WTC11 (cell line): ENCODE measurements at places on chromosomes 1 and 21.
A peak's percentile ranks its signal among the peaks of the same experiment; 100 is the strongest.

GRCh38 chr1:30285501-30285932, 437.9 kb downstream of the MATN1 start:
- no peak for DNase-seq

DNA sequence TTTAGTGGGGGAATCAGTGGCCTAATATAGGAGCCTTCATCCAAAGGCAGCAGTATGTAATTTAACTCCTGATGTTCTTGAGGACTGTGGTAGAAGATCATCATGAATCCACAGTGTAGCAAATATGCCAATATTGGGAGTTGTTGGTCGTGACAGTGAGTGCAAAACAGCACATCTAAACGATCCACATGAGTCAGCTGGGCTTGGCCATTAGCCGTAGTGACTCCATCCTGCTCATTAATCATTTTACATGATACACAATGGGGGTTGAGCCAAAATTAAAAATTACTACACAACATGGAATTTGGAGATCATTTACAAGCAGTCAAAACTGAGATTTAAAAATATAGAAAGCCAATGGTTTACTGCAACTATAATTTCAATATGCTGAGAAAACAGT, 653.9 kb upstream of the CAMK1G start:
- no peak for DNase-seq

DNA sequence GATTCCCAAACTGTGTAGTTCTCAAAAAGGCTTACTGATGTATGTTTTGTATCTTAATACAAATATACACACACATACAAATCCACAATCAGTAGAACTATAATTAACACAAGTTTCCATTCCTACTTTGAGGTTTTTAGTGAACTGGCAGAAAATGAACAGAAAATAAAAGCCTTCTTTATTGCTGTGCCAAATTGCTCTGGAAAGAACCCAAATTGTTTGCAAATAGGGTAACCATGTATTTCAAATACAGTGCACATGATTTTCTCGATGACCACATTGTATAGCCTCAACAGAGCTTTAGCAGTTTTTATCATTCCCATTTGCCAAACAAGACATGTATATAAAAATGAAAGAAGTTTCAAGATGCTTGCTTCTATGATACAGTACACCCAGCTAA, 173.3 kb downstream of the COL24A1 start:
- no peak for DNase-seq

GRCh38 chr1:216325946-216326345, 97.3 kb downstream of the USH2A start:
- DNase-seq, result no peak

DNA sequence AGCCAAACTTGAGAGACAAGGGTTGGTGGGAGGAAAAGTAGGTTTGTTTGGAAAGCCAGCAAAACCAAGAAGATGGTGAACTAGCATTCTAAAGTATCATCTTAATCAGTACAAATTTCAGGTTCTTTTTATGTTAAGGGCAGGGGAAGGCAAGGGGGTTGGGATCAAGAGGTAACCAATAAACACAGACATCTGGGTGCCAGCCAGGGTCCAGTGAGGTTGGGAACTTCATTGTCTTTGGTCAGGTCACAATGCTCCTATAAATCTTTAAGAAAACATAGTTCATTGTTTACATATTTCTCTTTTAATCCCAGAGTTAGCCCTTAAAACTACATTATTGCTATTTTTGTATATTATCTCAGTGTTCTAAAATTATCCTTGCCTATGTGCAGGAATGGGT, 126.2 kb upstream of the NR5A2 start:
- no peak for DNase-seq

- no peak for DNase-seq
Observed at GRCh38 chr21:39350094-39351005, 1.5 kb upstream of the HMGN1 start.

DNA sequence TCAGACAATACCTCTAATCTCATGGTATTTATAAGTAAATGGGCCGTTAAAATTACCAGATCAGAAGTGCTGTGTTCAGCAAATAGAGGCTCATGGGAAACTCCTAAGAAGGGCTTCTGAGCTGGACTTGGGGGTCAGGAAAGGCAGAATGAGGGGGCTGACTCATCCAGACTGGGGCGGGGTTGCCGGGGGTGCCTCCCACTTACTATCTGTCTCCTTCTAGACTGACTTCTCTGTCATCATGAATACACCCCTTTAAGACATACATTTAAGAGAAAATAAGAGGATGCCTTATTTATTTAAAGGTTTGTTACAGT, 96.0 kb upstream of the ERRFI1 start:
- DNase-seq, result no peak

DNA sequence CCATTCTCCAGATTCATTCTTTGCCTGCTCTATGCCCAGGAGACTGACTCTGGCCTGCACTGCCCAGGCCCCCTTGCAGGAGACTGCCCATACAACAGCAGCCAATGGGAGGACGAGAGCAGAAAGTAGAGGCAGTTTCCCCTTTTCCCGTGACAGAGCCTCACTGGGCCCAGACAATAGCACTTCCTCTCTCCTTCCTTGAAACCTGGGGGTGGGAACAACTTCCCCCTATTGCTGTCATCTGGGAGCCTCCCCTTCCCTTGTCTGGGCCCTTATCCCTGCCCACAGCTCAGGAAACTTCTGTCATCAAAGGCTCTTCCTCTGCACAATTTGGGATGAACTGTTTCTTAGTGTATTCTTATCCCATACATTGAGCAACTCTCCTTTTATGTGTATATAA, 60.8 kb upstream of the KCNJ15 start:
- no peak for DNase-seq

DNA sequence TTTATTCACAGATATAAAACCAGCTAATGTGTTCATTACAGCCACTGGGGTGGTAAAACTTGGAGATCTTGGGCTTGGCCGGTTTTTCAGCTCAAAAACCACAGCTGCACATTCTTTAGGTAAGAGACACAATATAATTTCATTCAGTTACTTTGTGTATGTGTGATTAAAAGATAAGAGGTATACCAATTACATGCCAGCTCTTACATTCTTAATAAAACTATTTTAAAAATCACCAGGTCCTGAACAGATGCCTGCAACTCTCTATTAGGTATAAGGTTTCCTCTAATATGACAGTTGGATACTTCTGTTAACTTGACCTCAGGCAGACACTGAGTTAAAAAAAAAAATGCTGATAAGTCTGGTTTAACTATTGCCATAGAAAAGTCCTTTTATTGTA, 122.1 kb downstream of the NEK7 start:
- DNase-seq, result no peak

- DNase-seq, result no peak
Observed at GRCh38 chr21:37273911-37274690, 7.0 kb upstream of the VPS26C start.

- DNase-seq, result no peak
Observed at GRCh38 chr1:66445492-66446181, 88.3 kb upstream of the SGIP1 start.

DNA sequence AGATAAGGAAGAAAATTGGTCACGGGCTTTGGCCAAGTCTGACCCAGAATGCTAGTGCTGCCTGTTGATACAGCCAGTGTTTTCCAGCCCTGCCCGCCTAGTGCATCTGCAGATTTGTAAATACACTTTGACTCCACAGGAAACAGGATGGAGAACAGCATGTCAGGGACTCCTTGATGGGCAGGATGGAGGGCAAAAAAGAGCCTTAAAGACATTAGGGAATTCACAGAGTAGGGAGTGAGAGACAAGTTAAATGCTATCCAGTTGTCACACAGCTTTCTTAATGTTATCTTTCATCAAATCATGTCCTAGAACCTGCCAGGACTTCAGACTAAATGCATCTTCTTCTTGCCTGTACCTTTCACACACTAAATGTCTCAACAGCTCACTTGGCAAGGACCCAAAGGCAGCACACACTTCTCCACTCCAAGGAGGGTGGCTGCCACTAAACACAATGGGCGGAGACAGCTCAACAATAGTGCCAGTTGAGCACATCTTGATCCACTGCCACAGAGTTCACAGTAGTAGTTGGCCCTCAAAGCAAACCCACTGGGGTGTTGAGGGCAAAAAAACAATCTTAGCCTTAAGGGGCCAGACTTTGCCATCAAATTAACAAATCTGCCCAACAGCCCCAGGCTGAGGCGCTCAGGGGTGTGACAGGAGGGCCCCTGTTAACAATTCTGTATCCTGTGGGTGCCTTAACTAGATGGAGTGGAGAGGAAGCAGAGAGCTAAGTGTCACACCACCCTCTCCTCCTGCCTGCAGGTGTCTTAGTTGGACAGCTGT, 2.7 kb downstream of the HIVEP3 start:
- no peak for DNase-seq

GRCh38 chr1:232675260-232675659, 45.3 kb upstream of the SIPA1L2 start:
- no peak for DNase-seq

- DNase-seq, result no peak
Observed at GRCh38 chr21:38166173-38166535, 90.6 kb upstream of the KCNJ15 start.

DNA sequence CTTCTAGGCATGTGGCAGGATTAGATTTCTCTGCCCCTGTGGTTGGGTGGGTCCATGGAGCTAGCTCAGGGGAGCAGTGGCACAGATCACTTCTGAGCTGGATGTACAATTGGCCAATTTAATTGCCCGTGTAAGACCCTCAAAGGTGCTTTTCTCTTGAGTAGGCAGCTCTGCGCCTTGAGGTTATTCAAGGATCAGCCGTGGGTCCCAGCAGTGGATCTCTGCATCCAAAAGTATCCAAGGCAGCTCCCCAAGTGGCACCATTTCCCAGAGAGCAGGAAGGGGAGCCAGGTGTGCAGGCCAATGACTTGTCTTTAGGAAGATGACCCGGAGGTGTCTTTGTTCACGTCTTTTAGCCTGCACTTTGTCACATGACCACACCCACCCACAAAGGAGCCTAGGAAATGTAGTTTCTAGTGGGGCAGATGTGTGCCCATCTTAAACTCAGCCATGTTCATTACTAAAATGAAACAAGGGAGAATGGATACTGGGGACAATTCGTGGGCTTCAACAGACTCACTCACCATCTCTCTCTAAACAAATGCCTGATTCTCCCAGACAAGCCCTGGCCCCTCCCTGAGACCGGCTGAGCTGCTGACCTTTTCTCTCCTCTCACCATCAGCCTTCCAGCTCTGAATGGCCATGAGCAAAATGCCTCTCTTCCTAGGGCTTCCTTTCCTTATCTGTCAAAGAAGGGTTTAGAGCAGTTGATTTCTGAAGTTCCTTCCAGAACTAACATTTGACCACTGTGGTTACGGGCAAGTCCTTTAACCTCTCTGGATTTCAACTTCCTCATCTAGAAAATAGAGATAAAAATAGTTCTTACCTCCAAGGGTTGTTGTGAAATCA, 41.4 kb upstream of the TENT5C start:
- no peak for DNase-seq

DNA sequence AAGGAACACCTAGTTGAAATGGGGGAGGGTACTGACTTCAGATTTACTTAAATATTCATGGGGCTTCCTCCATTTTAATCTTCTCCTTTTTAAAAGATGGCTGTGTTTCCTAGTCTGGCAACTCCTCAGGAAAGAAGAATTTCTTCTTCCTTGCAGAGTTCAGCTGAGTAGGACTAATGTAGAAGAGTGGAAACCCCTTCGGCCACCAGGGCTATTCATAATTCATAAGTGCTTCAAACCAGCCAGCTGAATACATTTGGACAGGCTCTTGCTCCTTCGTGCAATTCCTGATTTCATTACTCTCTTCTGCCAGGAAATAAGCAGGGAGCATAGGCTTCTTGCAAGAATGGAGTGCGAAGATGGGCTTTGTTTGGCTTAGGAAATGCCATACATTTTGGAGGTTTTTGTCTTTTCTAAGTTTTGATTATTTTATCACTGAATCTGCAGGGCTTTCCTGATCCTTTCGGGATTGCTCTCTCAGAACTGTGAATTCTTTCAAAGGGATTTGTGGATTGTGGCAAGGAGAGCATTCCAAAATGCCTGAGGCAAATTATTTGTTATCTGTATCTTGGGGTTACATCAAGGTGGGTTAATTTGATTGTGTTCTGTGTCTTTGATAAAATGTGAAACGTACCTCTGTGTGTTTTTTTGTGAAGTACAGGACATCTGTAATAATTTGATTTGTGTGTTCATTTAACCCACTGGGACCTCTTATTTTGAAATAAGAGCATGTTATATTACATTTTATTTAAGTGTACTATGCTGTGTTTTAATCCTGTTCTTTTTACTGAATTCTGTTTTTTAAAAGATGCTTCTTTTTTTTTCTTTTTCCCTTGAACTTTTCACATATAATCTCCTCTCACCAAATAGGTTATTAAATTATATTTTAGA, 179.4 kb upstream of the SGIP1 start:
- no peak for DNase-seq

DNA sequence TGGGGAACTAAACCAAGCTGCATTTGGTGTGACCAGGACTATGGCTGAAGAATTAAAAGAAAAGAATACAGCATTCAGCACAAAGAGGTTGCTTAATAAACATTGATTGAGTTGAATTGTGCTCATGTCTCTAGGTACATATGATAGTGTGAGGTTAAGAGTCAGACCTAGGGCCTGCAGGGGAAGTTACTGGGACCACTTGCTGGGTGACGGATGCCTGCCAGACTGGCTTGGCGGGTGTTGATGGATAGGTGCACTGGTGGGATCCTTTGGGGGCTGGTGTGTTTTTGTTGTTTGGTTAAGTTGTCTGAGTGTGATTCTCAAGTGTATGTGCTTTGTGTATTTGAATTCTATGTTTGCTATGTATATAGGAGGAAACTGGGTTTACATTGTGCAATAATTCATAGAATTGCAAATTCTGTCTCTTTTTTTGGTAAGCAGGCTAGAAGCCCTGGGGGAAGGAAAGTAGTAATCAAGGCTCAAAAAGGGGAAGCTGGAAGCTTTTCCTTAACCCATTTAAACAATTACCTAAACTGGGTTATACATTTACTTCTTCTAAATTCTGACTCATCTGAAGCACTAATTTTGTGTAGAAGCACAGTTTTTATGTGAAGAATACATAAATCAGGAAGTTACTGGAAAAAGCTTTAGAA, 1.8 kb downstream of the CD101 start:
- DNase-seq, result no peak

GRCh38 chr1:225830841-225831240, 20.9 kb downstream of the EPHX1 start:
- DNase-seq, result no peak

DNA sequence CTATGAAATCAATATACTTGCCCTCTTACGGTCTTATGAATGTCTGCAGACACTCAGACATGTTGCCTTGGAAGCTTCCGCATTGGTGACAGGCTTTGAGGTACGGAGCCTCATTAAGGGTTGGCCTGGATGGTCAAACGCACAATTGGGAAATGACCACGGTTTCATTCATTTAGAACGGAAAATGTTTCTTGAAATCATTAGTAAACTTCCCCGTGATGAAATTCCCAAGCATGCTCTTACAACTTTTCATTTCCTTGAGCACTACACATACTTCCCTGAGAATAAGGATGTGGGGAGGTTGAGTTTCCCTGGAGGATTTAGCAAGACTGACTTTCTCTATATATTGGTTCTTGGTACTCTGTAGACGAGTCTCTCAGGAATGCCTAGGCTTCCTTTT, 146.3 kb downstream of the HLX start:
- no peak for DNase-seq

GRCh38 chr1:66251546-66251945, 282.4 kb upstream of the SGIP1 start:
- peak; percentile 16 for DNase-seq

DNA sequence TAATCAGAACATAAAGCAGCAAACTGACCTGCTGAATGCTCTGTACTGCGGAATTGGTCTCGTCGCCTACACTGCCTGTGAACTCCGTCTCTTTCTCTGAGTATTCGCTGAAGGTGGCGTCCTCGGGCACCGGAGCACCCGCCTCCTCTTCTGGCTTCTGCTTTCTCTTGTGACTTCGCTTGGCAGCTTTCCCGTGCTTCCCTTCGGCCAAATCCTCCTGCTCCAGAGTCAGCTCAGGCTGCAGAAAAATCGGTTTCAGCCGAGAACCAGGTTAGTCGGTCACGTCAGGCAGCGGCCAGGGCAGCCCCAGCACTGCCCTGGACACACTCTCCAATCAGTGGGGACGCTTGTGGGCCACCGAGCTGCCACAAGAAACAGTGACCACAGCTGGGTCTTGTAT, 35.8 kb upstream of the RIPK4 start:
- DNase-seq, result no peak
